ENCODE measurements at places on chromosomes 4 and X.

DNA sequence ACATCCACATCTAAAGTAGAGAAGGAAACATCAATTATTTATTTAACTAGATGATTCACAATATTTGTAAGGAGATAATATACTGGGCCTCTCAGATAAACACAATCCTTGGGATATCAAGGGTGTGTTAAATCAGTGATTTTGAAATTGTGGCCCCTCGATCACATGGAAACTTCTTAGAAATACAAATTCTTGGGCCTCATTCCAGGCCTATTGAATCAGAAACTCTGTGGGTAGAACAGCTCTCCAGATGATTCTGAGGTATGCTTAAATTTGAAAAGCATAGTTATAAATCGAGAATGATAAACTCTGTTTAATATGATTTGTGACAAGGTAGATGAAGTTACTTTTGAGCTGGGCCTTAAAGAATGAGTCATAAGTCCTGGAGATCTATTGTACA lies 64.3 kb upstream of the GPR174 start:
- no peak for DNase-seq

GRCh38 chrX:11929476-11929875 lies 171.4 kb downstream of the MSL3 start:
- DNase-seq = no peak

DNA sequence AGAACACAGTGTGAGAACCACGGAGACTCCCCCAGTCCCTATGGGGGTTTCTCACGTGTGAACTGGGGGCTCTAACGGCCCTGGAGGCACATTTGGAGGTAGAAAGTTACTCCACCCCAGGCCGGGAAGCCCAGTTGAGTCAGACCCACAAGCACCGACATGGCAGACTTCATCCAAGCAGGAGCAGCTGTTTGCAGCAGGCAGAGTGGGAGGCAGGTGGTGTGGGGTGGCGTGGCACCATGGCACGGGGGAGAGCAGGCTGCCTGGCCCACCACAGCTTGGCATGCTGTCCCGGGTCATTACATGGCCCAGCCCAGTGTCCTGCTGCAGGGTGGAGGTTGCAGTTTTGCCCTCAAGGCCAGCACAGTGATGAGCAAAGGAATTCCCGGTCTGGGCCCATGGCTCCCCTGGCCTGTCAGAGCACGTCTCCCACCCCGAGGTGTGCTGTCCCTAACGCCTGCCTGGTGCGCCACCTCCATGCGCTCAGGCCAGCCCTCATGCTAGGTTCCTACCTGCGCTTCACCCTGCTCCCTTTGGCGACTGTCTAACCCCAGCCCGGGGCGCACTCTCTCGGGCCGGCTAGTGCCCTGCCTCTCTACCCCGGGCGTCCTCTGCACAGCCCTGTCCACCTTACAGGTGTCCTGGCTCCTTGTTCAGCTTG lies 90.6 kb upstream of the AFAP1 start:
- DNase-seq = no peak

DNA sequence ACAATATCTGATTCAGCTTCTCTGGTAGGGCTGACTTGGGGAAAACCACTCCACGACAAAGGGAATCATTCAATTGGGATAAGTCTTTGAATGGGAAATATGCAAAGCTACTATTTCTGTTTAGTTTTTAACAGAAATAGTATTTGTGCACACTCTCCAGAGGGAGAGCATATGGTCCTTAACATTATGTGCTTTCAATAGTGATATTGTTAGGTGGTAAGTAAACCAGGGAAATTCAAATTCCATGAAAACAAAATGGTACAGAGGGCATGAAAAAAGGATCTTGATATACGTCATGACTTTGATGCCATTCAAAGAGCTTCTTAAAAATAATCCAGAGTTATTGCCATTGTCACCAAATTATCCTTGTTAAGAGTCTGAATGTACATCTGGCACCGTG lies 47.1 kb upstream of the CITED1 start:
- no peak for DNase-seq

DNA sequence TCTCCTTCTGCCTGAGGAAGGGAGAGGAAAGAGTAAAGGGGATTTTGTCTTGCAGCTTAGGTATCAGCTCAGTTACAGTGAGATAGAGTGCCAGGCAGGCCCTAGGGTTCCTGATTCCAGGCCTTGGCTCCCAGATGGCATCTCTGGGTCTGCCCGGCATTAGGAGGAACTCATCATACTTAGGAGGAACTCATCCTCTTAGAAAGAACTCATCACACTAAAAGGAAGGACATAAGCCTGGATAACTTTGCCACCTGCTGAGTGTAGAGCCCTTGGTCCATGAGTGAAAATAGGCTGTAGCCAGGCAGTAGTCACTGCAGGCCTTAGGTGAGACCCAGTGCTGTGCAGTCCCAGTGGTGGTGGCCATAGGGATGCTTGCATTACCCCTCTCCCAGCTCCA lies 367.1 kb downstream of the PACRGL start:
- DNase-seq = no peak

DNA sequence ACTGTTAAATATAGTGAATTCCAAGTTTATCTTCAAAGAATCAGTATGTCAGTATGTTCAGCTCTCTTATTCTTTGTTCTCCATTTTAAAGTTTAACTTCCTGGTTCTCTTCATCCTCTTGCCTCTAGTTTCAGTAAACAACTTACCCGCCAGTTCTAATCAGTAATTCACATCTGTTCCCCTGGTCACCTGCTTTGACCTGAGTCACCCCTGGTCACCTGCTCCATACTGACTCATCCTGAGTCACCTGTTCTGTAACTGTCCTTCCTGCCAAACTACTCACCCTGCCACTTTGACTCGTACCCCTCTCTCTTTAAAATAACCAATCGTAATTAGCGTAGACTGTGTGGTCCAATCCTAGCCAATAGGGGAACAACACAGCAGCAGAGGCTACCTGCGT lies 992.7 kb upstream of the HS3ST1 start:
- DNase-seq = no peak

GRCh38 chrX:136856551-136856950 lies 24.0 kb downstream of the RBMX start:
- DNase-seq = no peak

GRCh38 chr4:5184606-5185005 lies 133.3 kb downstream of the STK32B start:
- no peak for DNase-seq

DNA sequence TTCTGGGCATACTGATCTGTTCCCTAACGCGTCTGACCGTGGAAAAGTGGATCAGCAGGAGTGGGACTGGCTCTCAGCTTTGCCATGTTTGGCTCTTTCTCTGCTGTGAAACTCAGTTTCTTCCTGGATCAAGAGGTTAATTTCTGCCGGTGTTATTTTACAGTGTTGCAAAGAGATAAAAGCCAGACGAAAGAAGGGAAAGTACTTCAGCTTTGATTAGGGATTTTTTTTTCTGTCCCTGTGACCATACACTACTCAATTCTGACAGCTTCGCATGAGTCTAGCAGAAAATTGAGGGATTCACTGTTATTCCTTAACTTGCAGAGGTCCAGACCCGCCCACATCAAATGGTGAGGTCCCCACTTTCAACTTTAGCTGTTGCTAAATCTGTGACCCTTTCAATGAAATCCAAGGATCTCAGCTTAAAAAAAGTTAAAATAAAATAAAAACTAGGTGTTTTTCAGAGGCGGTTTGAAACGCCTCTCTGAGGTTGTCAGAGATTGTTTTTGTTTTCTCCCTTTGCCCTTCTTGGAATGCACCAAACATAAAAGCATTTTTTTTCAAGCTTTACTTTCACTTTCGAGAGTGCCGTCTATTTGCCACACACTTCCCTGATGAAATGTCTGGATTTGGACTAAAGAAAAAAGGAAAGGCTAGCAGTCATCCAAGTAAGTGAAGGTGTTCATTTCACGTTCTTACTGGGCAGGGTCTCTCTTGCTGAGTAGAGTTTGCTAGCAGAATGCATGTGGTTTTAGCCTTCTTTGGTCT lies at the start of gene TLR3:
TSS of gene TLR3 (plus strand) at position 576 of the 768 bp plus-strand sequence. CDS start 7,464 bp downstream, outside the sequence.
- DNase-seq = no peak

GRCh38 chr4:177237291-177237690 lies 72.4 kb upstream of the NEIL3 start:
- no peak for DNase-seq

GRCh38 chrX:151970661-151971060 lies 3.8 kb downstream of the GABRE start:
- DNase-seq = no peak

GRCh38 chr4:102959496-102959895 lies 60.0 kb downstream of the SLC9B1 start:
- DNase-seq = no peak

GRCh38 chr4:147794314-147794680 lies 62.4 kb downstream of the ARHGAP10 start:
- DNase-seq = no peak

GRCh38 chr4:177671845-177672244 lies 229.6 kb upstream of the AGA start:
- no peak for DNase-seq

- no peak for DNase-seq
Measured at GRCh38 chr4:18568600-18568999, 547.0 kb upstream of the LCORL start.

DNA sequence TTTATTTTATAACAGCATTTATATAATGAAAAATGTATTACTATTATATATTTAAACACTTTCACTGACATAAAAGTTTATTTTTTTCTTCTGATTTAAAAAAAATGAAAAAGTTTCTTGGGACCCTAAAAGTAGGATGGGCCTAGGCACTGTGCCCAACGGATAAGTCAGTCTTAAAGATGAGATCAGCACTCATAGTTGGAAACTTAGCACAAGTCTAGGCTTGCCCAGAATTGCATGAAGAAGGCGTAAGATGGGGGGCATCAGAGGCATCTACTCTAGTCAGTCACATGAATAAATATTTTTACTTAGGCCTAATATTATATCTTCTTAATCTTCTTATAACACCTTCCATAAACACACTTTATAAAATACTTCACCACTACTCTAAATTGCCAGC lies 306.7 kb upstream of the GRID2 start:
- no peak for DNase-seq

DNA sequence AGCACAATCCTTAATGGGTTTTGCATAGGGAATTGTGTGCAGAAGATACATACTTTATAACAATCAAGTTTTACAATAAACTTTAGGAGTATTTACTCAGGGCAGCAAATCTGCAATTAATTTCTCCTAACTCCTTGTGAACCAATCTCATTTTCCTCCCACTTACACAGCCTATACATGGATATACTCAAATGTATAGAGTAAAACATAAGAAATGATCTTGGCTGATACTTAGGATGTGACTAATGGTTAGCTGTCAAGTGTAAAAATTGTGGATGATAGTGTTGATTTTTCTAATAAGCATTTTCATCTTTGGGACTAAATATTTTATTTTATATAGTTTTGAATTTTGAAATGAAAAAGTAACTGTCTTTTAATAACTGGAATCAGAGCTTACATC lies 759.6 kb downstream of the GRID2 start:
- no peak for DNase-seq

GRCh38 chrX:153410373-153410772 lies 899 bp upstream of the ZFP92 start:
- no peak for DNase-seq

DNA sequence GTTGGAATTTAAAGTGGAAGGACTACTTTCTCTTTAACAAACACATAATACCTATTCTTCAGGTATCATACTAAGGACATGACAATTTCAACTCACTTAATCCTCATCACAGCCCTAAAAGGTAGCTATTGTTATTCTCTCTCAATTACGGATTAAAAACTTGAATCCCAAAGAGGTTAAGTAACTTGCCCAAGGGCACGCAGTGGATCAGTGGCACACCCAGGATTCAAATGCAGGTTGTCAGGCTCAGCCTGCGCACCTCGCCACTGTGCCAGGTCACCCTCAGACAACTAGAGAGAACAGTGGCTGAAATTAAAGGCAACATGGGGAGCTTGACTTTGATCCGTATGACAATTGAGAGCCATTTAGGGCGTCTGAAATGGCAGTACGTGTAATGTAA lies 67.6 kb downstream of the MFAP3L start:
- DNase-seq = no peak

GRCh38 chr4:165297626-165298025 lies 29.8 kb upstream of the MSMO1 start:
- no peak for DNase-seq

DNA sequence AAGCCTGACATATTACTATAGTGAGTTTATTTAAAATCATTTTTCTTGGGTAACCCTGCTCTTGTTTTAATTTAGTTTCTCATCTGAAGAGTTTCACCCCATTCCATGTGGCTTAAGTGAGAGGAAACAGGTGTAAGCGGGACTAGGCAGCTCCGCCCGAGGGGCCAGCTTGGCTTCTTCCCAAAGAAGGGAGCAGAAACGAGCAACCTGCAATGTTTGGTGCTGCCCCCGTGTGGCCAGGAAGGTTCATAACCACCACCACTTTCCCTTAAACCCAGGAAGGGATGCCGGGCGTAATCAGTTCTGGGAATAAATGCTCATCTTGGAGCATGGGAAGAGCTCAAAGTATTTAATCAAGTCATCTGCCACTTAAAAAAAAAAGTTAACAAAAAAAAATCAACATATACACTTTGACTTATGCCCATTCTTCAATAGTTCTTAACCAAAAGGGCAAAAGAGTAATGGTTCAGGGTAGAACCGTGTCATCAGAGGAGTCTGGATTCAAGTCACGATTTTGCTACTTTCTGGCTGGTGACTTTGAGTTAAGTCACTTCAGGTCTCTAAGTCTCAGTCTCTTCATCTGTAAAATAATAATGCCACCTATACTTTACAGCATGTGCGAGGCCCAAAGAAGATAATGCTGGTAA lies 147.9 kb downstream of the NSUN7 start:
- DNase-seq = peak; percentile 82

GRCh38 chr4:73772363-73772762 lies 32.0 kb downstream of the CXCL8 start:
- DNase-seq = no peak

GRCh38 chr4:184389978-184390900 lies 84.1 kb downstream of the IRF2 start:
- no peak for DNase-seq

DNA sequence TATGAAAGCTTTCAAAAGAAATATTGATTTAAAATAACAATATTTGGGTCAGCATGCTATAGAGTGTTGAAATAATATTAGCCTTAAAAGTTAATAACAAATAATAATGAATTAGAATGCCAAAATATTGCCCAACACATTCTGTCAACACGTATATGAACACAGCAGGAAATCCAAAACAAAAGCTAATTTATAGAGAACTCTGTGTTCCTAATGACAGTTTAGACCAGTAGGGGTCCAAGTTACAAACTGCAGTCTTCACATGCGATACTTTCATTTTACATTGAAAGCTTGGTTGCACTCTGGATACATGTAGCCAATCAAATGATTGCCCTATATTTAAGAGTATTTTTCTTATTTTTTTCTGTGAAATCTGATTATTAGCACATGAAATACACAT lies 274.4 kb downstream of the DCTD start:
- DNase-seq = no peak

DNA sequence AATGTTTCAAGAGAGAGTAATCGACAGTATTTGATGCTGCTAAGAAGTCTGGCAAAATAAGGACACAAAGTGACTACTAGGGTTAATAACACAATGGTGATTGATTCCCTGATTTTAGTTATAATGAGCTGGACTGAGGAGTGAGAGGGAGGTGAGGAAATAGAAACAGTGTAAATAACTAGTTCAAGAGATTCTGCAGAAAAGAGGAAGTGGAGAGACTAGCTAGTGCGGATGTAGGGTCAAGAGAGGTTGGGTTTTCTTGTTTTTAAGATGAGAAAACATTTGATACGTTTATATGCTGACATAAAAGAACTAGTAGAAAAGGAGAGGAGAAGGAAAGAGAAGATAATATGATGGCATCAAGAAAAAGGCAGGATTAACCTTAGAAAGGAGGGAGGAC lies 12.2 kb upstream of the TRPC5 start:
- no peak for DNase-seq
